Gastroesophageal sphincter (tissue), 4 donors: ENCODE measurements at places on chromosomes 5 and 9. TPM values are rescaled to one million over a fixed set of nuclear protein-coding genes. Genes with fewer than 3 reads are reported as not detected.

GRCh38 chr9:125241000-125241862, at the start of gene HSPA5:
HSPA5 (minus strand) TSS chr9:125241343; CDS start chr9:125241126, 217 bp downstream.
- peak; percentile 99 for ATAC-seq

The SPINK7 gene
- total RNA-seq: 0.89 TPM

DNA sequence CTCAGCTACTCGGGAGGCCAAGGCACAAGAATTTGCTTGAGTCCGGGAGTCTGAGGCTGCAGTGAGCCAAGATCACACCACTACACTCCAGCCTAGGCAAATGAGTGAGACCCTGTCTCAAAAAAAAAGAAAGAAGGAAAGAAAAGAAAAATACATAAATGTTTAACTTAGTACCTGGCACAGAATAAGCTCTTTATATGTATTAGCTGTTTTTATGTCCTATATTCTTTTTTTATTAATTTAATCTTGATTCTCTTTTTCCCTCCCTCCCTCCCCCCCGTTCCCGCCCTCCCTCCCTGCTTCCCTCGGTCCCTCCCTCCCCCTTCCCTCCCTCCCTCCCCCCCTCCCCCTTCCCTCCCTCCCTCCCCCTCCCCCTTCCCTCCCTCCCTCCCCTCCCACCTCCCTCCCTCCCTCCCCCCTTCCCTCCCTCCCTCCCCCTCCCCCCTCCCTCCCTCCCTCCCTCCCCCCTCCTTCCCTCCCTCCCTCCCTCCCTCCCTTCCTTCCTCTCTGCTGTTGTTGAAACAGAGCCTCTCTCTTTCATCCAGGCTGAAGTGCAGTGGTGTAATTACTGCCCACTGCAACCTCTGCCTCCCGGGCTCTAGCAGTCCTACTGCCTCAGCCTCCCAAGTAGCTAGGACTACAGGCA, 135.8 kb upstream of the GRHPR start:
- no peak for ATAC-seq

DNA sequence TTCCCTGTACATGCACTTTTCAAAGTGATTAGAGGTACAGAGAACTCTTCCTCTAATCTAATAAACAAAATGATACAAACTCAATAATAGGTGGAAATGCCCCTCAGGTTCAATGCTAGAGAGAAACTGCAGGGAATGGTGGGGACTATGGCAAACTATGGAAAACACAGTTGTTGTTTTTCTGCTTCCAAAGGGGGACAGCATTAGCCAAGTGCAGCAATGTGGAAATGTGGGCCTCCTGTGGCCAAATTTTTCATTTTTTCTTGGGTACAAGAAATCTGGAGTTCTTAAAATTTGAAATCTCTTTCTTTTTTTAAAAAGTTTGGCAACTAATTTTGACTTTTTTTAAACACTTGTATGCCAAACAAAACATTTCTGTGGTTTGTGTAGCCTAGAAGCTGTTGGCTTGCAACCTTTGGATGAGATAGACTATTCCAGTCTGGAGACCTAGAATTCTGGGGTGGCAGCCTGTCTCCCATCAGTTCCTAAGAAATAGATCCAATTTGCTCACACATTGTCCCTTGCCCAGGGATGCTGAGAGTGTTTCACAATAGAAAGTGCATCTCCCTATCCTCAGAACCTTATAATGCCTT, 218.6 kb downstream of the PAPPA start:
- no peak for ATAC-seq
